ENCODE measurements at places on chromosomes 16 and 17.

DNA sequence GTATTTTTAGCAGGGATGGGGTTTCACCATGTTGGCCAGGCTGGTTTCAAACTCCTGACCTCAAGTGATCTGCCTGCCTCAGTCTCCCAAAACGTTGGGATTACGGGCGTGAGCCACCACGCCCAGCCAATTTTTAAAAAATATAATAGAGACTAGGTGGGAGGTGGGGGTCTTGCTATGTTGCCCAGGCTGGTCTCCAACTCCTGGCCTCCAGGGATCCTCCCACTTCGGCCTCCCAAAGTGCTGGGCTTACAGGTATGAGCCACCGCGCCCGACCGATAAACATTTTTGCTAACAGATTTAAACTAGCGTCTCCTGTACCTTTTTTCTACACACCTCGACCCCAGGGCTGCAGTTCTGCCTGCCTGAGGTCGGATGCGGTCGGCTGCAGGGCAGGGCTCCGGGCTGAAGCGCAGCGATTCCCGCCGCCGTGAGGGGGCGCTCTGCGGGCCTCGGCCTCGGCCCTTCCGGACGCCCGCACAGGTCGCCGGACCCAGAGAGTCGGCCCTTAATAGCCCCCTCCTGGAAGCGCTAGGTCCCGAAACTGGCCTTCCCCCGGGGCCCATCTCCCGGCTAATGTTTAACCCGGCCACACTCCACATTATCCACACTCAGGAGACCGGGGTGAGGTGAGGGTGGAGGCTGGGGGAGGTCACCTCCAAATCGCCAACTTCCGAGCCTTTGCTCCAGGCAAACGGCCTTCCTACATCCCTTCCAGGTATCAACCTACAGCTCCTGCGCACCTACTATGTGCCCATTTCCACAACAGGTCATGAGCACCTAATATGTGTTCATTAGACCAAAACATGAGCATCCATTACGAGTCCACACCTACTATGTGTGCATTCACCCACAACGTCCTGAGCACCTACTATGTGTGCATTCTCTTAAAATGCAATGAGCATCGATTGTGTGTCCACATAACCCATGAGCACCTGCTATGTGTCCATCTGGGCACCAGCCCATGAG is 2.0 kb upstream of the GLIS2 start:
- DNase-seq: no peak

- no peak for DNase-seq
Measured at GRCh38 chr17:62895320-62896301, 70.4 kb upstream of the TANC2 start.

DNA sequence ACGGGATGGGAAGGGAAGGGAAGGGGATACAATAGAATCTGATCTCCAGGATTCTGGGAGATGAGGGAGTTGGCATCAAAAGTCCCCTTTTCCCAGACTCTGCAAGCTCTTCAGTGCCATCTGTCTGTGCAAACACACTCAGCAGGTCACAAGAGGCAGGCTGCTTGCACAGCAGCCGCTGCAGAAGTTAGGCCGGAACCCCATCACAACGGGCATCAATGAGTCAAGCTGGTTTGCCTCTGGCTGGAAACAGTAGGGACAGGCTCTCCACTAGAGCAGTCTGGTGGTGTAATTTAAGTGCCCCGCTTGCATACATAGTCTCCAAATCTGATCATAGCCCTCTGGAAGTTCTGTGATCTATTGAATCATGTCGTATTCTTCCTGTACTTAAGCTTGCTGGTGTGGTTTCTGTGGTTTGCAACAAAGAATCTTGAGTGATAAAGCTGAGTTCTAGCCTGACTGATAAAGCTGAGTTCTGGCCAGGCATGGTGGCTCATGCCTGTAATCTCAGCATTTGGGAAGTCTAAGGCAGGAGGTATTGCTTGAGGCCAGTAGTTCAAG is 33.7 kb upstream of the KDM8 start:
- no peak for DNase-seq

- DNase-seq: no peak
Measured at GRCh38 chr17:80252871-80253270, 7.8 kb upstream of the RNF213 start.

DNA sequence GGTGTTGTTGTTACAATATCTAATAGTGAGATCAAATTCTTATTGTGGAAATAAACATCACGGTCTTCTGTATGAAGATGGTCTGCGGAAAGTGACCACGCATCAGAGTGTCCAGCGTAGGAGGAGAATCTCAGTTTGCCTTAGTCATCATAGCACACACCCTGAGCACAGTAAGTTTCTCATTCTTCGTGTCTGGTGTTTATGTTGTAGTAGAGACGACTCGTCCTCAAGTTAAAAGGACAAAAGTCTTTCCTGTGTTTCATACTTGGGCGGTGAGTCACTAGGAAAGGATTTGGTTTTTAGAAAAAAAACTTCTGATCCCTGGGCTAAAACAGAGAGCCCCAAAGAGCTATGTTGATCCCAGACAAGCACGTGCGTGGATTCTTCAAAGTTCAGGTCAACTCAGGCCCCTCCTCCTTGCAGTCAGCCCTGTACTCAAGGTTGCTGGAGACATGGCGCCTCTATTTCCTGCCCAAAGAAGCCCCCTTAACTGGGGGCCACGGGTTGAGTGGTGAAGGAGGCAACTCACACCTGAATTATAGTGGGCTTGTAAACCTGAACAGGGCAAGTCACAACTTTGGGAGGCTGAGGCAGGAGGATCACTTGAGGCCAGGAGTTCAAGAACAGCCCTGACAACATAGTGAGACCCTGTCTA is 170.4 kb downstream of the ZFHX3 start:
- DNase-seq: peak; percentile 86

DNA sequence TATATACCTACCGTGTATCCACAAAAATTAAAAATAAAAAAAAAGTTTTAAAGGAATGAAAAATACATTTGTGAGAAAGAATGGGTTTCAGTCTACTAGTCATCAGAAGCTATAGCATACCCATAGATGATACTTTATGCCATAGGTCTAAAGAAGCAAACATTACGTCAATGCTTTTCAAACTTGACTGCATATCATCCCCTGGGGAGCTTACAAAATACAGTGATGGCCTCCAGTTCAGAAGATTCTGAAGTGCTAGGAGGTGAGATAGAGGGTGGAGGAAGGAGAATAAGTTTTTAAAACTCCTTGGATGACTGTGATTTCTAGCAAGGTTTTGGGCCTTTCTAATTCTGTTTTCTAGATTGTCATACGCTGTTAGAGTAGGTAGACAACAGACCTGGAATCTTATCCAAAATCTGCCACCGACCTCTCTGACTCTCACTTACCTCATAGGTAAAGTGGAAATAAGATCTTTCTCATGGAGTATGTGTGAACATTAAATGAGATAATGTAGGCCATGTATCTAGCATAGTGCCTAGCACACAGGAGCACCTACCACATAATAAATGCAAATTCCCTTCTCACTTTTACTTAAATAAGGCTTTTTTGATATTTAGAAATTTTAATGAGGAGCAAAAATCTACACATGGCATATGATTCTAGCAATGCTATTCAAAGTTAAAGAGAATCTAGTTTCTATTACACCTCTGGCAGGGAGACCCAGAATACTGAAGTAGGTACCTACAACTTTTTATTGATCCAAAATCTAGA is 12.4 kb downstream of the MMD start:
- DNase-seq: no peak

- DNase-seq: no peak
Measured at GRCh38 chr17:9911089-9911488, 6.0 kb upstream of the RCVRN start.

- no peak for DNase-seq
Measured at GRCh38 chr17:59186850-59187249, 23.0 kb upstream of the SMG8 start.

DNA sequence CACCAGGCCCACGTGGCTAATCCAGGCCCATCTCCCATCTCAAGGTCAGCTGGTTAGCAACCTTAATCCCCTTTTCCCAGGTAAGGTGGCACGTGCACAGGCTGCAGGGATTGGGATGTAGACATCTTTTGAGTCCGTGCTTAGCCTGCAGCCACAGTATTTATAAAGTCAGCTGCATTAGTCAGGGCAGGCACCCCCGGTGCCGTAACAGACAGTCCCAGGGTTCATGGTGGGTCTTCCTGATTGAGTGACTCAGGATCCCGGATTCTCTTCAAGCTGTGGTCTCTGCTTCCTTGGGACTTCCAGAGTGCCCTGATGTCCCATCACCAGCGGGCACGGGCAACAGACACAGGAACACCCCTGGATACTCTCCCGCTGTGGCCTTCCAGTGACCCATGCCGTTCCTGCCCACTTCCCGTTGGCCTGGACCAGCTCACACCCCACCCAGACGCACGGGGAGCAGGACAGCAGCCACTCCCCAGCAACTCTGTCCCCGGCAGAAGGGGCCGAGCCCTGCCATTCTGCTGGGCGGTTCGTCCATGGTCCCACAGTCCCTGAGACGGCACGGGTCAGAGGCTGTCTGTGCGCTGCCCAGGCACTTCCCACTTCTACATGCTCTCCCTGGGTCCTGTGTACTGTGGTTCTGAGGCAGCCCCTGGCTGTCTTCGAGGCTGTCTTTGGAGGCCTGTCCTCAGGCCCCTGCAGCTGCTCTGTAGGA is 248.6 kb upstream of the GSE1 start:
- DNase-seq: no peak

DNA sequence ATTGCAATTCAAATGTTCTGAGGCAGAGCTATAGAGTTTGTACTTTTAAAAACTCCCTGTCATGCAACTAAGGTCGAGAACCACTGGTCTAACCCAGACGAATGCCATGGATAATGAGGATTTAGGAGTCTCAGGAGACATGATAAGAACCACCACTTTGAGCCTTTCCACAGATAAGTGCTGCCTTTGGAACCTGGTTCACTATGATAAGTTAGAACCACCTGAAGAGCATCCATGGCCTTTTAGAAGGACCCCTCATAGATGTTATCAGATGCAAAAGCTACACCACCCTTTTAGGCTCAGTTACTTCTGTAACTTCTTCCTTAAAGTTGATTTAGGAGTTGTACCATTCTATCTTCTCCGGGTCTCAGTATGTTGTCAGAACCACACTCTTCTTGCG is 350.6 kb upstream of the CCL2 start:
- no peak for DNase-seq

DNA sequence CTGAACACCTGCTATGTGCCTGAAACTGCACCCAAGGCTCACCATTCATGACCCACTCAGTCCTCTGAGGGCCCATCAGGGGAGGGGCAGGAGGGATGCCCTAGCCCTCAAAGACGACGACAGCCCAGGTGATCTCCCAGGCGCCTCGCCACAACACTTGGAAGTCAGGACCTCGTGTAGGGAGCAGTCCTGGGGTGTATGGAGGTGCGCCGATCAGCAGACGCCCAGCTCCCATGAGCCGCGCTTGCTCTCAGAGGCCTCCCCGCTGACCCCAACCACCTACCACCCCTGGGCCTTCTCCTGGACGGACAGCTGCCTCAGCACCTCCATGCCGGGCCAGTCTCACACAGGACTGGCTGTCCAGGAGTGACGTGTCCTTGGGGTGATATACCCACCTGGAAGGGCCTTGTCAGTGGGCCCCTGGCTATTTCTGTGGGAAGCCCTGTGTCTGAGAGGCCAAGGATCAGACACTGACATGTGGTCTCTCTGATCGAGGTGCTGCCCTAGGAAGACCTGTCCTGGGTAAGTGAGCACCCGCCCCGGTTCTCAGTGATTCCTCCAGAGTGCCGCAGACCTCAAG is 26.7 kb downstream of the KDM8 start:
- DNase-seq: no peak

- peak; percentile 59 for DNase-seq
Measured at GRCh38 chr17:44807817-44808155, 22.3 kb downstream of the GJC1 start.

Measured in HFF-Myc (cell line).